GM10248 (cell line): ENCODE measurements at places on chromosomes 1 and 21.

DNA sequence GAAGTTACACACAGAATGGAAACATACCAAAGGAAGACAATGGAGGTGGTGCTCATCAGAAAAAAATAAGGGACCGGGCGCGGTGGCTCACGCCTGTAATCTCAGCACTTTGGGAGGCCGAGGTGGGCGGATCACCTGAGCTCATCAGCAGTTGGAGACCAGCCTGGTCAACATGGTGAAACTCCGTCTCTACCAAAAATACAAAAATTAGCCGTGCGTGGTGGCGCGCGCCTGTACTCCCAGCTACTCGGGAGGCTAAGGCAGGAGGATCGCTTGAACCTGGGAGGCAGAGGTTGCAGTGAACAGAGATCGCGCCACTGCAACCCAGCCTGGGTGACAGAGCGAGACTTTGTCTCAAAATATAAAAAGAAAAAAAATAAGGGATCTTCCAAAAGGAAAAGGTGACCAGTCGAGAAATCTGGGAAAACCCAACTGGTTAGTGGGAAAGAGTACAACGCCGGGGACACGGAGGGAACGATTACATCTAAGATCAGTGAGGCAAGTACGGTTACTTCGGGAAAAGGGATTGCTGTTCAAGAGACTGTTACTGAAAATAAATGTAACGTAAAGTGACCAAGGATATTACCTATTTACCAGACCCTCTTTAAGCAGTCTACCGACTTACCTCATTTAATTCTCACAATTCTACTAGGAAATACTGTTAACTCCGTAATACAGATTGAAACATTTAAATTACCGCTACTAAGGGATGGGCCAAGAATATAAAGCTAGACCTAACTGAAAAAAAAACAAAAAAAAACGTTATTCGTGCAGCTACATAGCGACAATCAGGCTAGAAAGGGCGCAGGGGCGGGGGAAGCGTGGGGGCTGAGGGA, 822 bp downstream of the CCT3 start:
- no peak for DNase-seq

DNA sequence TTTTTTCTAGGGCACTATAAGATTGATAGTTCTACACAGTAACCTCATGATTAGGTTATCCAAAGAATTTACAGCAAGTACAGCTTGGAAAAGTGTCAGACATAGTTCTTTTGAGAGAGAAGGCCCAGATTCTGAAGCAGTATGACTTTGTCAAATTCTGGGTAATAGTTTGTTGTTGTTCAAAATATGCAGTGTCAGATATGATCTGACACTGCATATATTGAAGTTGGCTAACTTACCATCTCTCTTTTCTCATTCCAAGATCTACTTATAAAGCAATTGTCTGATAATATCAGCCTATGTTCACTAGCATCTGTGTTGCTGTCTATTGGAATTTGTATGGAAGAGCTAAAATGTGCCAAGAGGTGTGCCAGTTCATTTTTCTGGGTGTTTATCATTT, 160.1 kb downstream of the CTH start:
- DNase-seq, result no peak

DNA sequence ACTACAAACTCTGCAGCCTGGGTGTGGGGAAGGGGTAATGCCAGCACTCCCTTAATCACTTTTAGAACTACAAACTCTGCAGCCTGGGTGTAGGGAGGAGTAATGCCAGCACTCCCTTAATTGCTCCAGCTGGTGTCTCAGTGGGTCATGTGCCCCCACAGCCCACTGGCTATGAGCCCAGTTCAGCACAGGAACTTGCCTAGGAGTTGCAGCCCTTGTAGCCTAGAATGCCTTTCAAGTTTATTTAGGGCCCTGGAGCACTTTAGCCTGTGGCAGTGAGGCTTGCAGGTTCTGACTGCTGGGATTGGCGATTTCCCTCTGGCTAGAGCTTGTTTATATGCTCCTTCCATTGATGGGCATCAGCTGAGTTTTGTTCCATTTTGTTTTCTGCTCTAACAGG, 17.1 kb downstream of the VN1R5 start:
- no peak for DNase-seq

- no peak for DNase-seq
These were observed 77.0 kb upstream of the BACE2 start for GRCh38 chr21:41090981-41091380.

- no peak for DNase-seq
These were observed 313.1 kb upstream of the DAB1 start for GRCh38 chr1:57736940-57737339.
